MV-4-11 (cell line): ENCODE measurements at places on chromosomes 12 and 14.
A peak's percentile ranks its signal among the peaks of the same experiment; 100 is the strongest.

DNA sequence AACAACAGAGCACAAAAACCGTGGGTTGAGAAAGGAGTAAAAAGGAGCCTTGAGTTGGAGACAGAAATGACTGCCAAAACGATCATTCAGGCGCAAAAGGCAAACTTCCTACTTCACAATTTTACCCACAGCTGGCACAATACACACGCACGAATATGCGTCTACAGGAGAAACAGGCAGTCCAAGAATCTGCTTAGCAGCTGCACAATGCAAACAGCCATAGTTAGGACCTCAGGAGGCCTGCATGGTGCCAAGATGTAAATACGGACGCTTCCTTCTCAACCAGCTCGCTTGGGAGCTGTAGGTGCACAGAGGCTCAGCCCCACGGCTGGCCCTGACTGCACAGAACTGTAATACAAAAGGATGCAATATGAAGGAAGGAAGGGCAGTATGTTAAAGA is 250.1 kb upstream of the CAND1 start:
- DNase-seq, result no peak

GRCh38 chr14:70832561-70833305 is 23.4 kb upstream of the MAP3K9 start:
- DNase-seq, result no peak

GRCh38 chr12:57129889-57130288 is 1.6 kb downstream of the LRP1 start:
- DNase-seq, result peak; percentile 84

- no peak for DNase-seq
Observed at GRCh38 chr12:12019881-12020280, 50.9 kb upstream of the BCL2L14 start.

DNA sequence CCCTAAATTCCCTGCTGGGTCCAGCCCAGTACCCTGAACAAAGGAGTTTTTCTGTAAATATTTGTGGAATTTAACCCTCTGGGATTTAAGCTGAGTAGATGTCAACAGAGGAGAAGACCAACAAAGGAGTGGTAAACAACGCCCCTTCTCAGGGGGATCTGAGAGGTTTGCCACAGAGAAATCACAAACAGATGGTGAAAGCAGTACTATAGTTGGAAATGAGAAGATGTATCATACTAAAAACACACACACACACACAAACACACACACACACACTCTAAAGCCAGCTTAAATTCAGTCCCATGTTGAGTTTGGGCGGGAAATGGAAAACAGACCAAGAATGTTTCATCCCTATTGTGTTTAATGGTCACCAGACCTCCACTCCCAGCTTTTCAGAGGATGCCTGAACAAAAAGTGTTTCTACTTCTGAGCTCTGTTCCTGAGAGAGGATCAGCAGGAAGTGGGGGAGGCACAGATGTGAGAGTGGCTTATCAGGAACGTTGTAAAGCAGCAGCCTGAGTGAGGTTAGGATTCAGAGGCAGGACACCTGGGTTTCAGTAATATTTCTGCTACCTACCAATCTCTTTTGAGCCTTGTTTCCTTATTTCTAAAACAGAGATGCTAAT is 3.2 kb downstream of the BIN2 start:
- peak; percentile 28 for DNase-seq

DNA sequence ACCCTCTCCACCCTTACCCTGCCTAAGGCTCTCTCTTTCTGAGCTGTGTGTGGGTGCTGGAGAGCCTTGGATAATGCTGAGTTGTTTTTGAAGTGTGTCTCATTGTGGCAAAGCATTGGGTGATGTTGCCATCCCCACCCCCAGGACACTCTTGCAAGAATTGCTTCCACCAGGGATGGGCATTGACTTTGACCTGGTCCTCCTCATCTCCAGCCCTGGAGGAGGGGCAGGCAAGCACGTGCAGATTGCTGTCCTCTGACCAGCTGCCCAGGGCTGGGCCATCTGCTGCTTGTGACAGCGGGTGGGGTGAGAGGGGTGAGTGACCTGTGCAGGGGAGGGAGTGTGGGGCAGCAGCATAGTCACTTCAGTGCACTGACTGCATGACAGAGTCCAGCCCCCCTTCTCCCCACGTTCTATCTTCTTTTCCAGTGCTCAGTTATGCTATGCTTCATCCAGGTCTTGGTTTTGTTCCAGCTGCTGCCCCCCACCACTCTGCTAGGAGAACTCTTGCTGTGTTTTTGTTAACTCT is 26.2 kb downstream of the SUSD6 start:
- DNase-seq, result no peak

DNA sequence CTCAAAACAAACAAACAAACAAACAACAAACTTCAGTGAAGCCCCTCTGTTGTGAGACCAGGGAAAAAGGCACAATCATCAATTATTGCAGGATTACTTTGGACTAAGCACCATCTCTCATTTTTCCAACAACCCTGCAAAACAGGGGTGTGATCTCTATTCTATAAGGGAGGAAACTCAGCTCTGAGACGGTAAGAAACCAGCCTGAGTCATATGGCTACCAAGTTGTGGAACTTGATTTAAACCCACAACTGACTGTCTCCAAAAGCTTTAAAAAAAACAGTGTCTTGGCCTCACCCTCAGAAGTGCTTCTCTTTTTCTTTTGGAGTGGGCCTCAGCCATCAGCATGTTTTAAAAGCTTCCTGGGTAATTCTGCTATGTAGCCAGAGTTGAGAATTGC is 49.8 kb downstream of the RIN3 start:
- peak; percentile 93 for DNase-seq

- no peak for DNase-seq
Observed at GRCh38 chr12:15633201-15633600, 156.0 kb downstream of the EPS8 start.

DNA sequence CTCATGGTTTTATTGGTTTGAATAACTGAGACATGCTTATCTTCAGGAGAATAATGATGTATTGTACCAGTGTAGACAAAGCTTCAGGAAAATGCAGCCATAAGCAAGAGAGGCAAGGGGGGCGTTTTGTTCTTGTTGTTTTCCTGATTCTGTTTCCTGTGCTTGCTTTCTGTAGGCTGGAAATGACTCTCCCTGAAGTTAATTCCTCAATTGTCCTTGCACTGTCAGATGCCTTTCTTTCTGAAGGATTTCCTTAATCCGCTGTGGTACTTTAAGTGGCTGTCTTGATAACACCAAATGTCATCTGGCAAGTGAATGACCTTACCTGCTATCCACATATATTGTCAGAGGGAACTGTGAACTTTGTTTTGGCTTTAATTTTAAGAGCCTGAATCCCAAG is 220.0 kb downstream of the NEDD1 start:
- DNase-seq, result no peak

- no peak for DNase-seq
Observed at GRCh38 chr12:92278378-92278828, 132.8 kb upstream of the BTG1 start.

- no peak for DNase-seq
Observed at GRCh38 chr12:4445156-4446101, at the start of gene FGF6. Gene FGF6, minus strand, starts transcription at chr12:4445815. Its CDS starts 245 bp downstream, at chr12:4445570.

GRCh38 chr14:91983588-91983987 is 36.1 kb upstream of the FBLN5 start:
- DNase-seq, result no peak

- peak; percentile 47 for DNase-seq
Observed at GRCh38 chr12:18250313-18250916, 10.9 kb upstream of the PIK3C2G start.

DNA sequence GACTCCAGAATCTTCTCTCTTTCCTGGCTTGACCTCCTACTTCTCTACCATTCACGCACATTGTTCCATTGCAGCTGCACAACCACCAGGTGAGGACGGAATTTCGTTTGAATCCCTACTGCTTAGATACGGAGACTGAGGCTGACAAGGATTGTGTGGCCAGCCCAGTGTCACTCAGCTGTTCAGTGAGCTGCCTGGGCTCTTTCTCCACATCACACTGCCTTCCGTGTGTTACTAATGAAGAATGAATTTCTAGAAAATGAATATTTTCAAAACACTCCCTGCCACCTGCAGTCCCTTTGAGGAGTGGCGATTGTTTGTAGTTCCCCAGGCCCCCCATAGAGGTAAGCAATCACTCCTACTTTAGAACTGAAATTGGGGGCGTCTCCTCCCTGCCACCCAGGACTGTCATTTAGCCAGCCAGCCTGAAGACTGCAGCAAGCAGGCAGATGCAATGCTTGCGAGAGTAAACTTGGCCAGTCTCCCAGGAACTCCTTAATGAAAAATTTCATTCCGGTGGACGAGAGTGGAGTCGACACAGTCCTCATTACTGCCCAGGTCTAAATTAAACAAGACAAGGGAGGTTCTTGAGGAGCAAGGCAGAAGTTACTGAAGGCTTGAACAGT is 239.7 kb downstream of the SLC41A2 start:
- DNase-seq, result no peak

DNA sequence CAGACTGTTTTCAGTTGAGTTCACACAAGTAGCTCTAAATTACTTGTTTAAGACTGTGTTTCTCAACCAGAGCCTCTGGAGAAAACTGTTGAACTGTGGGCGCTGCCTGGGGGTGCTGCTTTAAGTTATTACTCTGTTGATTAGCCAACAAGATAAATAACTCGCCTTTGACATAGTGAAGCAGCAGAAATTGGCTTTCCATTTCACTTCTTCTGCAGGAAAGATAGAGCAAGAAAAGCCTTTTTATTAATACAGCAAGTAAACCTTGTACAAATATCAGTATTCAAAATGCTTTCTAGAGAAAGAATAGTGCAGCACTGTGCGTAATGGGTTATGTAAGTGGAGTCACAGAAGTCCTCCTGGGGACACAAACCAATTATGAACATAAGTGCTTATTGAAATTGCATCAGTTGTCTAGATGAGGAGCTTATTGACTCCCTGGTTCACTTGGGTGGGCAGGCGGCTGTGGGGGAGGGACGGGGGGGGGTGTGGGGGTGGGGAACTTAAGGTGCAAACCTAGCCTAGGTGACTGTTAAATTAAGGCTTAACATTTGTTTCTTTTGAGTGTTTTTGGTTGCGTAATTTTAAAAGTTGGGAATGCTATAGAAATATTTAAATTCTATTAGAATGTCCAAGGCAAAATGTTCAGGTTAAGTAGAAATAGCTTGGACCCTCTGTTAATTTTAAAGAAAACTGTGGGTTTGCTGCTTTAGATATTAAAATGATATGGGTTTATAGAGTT is 6.3 kb downstream of the FRS2 start:
- DNase-seq, result no peak

DNA sequence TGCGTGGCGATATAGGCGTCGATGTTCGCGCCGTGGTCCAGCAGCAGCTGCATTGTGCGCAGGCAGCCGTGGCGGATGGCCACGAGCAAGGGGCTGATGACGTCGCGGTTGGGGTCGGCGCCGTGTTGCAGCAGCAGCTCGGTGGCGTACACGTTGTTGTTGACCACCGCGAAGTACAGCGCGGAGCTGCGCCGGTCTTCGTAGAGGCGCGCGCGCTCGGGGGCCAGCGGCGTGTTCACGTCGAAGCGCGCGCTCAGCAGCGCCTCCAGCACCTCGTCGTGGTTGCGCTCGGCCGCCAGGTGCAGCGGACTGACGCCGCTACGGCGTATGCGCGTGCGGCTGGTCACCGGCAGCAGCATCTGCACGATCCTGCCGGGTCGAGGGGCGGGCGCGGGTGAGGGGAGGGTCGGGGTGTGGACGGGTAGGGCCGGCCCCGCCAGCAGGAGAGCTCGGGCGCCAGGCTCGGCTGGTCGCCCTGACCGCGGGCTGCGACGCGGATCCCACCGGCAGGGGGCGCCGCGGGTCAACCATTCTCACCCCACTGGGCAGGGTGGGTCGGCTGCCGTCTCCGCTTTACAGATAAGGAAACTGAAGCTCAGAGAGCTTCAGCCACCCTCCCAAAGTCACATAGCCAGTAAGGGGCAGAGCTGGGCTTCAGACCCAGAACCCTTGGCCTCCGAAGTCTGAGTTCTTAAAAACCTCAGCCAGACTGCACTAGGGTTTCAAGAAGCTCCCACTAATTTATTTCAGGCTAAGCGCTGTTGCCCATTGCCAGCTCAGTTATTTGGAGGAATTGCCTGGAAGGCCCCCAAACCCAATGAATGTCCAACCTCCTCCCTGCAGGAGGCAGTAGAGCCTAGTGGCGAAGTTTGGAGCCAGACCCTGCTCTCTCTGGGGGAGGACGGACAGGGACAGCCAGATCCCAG is 12.4 kb downstream of the FAM181A start:
- peak; percentile 58 for DNase-seq

GRCh38 chr12:51471111-51471864 is 46.7 kb downstream of the SLC4A8 start:
- DNase-seq, result no peak

DNA sequence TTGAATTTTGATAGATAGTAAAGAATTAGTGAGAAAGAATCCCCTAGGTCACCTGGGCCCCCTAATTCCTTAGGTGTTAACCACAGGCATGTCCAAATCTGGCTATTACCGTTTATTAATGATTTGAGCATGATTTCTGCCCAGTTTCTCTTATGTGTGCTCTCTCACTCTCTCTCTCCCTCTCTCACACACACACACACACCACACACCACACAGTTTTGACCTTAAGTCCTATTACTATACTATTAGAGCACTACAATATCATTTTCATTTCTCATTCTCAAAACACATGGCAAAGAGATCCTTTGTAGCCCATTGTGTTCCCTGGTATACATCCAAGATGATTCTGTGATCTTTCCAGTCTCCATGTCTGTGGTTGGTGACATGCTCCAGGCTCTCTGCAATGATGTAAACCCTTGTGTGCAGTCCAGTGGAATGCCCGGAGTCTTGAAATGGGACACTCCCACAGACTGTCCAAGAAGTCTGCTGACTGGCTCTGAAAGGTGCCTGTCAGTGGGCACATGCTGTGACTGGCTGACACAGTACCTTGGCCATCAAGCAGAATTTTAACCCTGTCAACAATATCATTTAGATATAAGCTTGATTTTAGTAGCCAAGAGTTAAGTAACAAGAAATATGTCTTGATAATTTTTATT is 96.2 kb downstream of the FIGNL2 start:
- DNase-seq, result no peak

DNA sequence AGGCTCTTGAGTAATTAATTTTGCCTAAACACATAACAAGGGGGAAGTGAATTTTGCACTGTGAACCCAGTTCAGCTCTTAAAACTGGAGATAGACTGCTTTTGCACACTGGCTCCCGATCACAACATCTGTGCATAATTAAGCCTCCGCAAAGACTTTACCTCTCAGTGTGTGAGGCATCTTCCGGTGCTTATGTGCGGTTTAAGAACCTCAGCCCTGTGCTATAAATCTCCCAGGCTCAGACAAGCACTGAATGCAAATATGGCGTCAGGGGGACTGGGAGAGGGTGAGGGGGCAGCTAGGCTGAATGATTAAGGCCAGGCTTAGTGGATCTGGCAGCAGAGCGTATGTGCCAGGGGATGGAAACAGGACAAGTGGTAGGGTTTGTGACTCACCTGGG is 103.3 kb downstream of the ADCK1 start:
- DNase-seq, result no peak

GRCh38 chr12:31749024-31749704 is 20.3 kb upstream of the AMN1 start:
- DNase-seq, result peak; percentile 99
